ENCODE measurements at places on chromosomes 4 and X.

- no peak for DNase-seq
Observed at GRCh38 chr4:108072300-108072699, 82.6 kb downstream of the HADH start.

- DNase-seq: no peak
Observed at GRCh38 chr4:22695917-22696316, 3.2 kb downstream of the GBA3 start.

GRCh38 chr4:150367326-150367725 lies 214.6 kb upstream of the MAB21L2 start:
- DNase-seq: no peak

GRCh38 chr4:173261052-173261451 lies 73.1 kb downstream of the HMGB2 start:
- no peak for DNase-seq

DNA sequence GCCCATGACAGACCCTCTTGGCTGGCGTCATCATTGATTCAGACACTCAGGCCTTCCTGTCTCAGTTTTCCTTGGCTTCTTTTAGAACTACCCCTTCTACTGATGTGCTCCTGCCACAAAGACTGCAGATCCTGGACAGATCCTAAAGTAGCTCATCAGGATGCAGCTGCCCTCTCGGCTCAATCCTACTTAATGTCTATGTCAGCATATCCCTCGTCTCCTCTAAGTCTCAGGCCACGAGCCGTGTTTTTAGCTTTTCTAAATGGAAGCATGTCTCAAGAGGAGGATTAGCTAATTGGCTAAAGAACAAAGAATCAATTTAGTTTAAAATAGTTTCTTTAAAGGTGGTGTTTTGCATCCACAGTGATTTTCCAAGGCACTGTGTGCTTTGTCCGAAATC lies 447.7 kb downstream of the STIM2 start:
- no peak for DNase-seq

DNA sequence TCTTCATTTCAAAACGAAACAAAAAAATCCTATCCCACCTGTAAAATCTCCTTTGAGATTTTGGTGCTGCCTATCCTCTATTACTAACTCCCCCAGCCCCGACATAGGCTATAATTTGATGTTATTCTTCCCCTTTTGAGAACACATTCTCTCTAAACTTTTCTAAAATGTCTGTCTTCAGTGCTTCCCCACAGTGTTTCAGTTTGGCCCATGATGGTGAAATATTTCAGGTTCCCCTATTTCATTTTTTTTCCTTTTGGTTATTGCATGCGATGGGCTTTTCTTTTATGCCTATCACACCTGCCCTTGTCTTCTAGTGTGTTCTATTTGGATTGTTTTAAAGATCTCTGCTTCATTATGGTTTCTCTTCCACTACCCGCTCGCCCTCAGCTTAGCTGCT lies 14.7 kb downstream of the BCORL1 start:
- no peak for DNase-seq

Data from stimulated activated CD4-positive, alpha-beta T cell treated with anti-CD3 and anti-CD28 coated beads, TNF-alpha, amount 100 ng/mL, for 24 hours (primary cell).